ENCODE measurements at places on chromosomes 2 and 18.

DNA sequence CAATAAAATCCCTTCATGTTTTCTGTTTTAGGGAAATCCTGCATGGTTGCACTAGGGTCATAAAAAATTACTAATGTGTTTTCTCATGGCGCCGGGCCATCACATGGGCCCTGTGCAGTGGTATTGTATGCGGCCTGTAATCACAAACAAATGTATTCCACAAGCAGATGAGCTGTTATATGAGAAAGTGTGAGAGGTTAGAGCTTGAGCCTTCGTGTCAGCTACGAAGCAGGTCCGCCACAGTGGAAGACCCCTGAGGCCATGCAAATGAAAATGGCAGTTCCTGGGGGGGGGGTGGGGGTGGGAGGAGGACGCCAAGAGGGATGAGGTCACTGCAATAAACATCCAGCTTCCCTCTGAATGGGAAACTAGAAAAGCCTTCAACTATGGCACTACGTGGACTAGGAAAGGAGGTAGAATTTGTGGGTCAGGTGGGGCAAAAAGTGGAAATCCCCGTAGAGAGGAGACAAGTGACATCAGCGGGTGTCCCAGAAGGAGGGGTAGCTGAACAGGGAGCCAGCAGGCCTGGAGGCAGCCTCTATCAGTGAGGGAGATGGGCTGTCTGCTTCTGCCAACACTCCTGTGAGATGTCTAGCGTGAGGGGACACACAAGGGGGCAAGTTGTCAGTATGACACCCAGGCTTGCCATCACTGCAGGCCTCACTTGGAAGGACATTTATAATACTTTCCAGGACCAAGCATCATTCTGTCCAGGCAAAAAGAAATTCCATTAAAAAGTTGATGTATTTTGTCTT lies 130.3 kb upstream of the CTAGE1 start:
- ATAC-seq = no peak

DNA sequence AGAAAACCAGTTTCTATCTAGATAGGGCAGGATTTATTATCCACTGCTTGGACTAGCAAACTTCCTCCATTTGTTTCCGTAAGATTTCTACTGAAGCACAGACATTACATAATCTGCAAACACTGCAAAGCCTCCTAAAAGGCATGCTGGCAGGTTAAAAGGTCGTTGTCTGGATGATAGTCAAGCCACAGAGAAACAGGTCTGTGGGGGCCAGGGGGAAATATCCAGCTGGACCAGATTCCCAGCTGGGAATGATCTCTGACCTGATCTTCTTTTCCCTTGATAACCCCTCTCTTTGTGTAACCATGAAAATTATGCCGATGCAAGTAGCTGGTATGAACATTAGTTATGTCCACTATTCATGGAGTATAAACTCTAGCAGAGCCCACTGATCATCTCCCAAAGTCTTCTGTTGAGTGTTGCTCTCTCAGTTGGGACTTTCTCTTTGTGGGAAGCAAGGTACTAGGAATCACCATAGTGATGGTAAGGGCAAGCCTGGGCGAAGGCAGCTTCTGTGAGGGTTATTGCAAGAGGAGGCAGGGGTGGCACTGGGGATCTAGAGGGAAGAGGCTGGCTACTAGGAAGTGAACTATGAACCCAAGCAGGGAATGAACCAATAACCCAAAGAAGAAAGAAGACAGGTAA lies 61.3 kb downstream of the GDF7 start:
- no peak for ATAC-seq

DNA sequence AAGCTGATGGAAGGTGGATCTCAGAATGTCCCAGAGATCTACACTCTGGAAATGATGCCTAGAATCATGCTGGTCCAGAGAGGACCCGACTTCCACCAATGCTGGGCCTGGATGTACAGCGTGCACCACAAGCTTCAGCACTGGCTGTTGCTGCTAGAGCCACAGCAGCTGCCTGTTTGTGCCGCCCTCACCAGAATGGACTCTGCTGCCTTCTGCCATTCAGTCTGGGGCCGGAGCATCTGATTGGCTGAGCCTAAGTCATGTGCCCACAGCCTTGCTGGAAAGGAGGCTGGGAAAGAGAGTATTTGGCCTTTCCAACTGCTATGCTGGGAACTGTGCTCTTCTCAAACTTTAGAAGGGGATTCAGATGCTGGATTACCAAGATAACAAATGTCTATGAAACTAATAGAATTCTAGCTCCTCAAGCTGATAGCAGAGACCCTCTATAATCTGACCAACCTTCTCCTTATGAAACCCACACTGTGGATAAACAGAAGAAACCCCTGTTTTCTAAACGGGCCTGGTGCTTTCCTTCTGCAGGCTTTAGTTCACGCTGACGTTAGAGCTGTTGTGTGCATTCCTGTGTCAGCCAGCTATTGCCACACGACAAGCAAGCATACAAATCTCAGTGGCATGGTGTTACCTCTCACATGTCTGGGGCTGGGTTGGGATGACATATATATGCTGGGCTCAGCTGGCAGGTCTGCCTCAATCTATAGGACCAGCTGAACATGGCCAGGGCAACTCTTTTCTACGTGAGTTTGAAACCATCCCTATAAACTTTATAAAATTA lies 4.1 kb upstream of the LOXHD1 start:
- ATAC-seq = no peak

DNA sequence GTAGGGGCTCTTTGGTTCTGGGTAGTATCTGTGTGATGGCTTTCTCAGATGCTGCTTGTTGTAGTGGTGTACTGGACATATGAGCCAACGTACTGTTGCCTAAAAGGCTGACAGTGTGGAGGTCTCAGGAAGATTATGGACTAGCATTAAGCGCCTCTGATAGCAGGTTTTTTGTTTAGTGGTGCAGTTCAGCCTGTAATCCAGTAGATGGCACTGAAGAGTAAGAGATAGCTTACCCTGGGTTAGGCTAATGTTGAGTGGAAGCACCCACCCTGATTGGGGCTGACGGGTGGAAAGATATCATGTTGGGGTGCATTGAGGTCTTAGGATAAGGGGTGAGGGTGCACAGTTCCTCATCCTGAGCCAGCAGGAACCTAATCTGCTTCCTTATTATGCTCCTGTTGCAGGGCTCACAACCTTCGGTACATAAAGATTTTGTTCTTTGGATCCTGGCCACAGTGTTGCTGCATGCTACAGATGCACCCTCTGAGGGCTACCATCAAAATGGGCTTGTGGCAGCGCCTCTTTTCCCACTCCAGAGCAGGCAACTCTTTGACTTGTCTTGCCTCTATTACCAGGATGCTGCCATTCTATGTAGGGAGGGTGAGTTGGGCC lies 79.6 kb downstream of the MSTN start:
- ATAC-seq = no peak

DNA sequence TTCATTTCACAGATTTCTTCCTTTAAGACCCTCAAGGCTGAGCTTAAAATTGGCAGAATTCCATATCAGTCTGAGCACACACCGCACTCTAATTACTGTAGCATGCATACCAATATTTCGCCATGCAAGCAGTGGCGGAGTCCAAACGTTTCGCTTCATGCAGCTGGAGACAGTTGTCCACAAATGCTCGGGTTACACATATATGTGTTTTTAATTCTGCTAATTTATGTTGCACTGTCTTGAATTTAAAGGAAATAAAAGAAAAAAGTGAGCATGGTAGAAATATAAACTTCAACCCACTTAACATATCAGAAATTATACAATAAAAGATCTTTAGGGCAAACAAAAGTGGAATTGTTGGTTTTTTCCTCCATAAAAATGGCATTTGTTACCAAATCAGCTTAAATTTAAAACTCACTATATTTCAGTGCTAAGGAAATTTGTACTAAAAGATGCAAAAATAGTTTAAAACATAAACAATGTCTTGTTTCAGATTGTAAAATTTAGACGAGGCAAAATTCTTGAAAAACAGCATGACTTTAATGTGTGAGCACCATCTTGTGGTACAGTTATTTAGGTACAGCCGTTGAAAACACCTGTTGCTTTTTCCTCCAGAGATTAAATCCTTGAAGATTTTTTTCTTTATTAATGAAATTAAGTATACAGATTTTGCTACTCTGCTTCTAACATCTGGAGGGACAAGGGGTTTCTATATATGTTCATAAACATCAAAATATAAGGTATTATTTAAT lies 24.1 kb upstream of the KANSL1L start:
- no peak for ATAC-seq
